ENCODE measurements at places on chromosomes 16 and 17.

GRCh38 chr17:214881-215331, 33.5 kb upstream of the DOC2B start:
- DNase-seq: no peak

- DNase-seq: no peak
These were observed 174.7 kb downstream of the KATNIP start for GRCh38 chr16:27724482-27725235.

DNA sequence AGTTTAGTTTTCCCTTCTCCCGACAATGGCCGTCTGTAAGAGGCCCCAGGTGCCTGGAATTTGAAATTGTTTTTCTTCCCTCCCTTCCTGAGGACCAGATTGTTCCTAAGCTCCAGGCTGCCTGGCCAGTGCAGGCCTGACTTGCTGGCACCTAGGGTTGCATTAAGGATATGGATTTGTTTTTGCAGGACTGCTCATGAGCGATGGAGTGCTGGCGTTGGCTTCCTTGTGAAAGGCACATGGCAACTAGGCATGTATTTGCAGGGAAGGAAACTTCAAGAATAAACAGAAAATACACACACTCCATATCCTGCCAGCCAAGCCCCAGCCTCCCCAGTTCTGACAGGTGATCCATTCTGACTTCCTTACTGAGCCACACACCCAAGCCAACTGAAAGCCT, 25.5 kb upstream of the SOX9 start:
- no peak for DNase-seq

DNA sequence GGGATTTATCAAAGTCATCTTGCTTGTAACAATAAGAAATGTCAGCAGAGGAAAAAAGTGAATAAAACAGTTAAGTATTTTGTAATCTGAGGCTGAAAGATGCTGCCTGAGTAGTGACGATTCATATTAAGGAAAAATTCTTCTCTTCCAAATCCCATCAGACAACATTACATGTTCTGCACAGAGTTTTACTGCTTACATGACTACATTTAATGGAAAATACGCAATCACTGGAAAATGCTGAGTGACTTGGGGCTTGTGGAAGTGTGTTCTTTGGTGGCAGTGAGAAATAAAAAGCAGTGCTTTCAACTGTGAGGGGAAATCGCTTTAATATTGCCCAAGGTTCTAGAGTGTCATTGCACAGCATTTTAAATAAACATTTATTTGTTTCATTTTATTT, 1025.2 kb upstream of the GOT2 start:
- DNase-seq: no peak

- no peak for DNase-seq
These were observed 40.7 kb downstream of the CUEDC1 start for GRCh38 chr17:57914273-57915142.

DNA sequence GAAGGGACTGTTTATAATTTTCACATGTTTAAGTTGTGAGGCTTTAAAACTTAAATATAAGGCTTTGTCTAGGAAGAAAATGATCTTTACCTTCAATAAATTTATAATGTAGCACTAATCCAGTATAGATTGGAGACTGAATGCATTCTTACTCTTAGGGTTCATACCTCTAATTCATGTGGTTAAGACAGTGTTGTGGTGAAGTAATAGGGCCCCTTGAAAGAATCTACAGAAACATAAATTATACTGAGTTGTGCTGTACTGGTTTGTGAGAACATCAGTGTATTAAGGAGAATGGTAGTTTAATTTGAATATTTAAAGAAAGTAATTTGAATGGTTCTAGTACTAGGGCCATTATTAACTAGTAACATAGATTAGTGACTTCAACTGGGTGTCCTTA, 13.7 kb downstream of the HAPSTR1 start:
- no peak for DNase-seq

GRCh38 chr16:78583441-78583840, 484.0 kb downstream of the WWOX start:
- DNase-seq: no peak

DNA sequence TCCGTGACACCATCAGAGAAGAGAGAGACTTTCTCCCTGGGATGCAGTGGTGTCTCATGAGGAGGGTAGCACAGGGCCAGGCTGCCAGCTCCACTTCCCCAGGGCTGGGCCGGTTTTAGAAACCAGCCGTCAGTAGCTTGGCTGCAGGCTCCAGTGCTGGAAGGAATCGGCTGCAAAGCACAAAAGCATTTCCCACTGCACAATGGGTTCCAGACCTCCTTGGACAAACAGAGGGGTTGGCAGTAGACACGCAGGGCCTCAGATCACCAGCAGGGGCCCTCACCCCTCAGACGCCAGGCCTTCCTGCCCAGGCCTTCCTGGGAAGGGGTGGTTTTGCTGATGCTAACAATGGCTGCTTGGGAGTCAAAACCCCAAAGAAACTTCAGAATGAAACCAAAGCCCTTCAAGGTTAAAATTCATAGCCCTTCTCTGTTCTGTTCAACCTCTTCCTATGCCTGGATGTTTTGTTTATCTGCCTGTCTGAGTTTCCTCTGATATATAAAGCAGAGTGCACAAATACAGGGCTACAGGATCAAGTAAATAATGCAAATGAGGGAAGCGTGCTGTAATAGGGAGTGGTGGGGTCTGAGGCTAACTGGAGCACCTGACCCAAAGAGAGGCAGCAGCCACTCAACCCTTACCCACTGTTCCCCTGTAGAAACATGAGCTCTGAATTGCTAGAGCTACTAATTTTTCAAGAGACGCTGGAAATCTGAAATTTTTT, 26.2 kb downstream of the TEKT5 start:
- DNase-seq: peak; percentile 50

- no peak for DNase-seq
These were observed 129.9 kb downstream of the PITPNC1 start for GRCh38 chr17:67506966-67507365.

GRCh38 chr17:79305376-79305767, 230.7 kb downstream of the ENGASE start:
- DNase-seq: no peak

- no peak for DNase-seq
These were observed 49.8 kb upstream of the KLHDC4 start for GRCh38 chr16:87815567-87815966.

DNA sequence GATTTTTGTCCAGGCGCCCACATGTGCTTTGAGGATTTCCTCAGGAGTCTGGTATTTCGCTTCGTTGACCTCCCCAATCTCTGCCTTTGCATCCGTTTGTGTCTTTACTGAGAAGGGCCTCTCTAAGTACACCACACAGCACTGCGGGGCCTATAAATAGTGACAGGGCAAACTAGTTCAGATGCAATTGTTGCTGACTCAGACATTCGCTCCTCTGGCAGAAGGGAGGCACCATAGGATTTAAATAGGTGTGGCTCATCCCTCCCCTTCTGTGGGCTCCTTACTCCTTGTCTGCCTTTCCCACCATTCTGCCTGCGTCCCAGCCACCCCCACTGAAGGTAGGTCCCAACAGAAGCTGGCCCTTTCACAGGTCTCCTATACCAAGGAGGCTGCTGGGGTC, 192.3 kb downstream of the SHISA9 start:
- DNase-seq: no peak

DNA sequence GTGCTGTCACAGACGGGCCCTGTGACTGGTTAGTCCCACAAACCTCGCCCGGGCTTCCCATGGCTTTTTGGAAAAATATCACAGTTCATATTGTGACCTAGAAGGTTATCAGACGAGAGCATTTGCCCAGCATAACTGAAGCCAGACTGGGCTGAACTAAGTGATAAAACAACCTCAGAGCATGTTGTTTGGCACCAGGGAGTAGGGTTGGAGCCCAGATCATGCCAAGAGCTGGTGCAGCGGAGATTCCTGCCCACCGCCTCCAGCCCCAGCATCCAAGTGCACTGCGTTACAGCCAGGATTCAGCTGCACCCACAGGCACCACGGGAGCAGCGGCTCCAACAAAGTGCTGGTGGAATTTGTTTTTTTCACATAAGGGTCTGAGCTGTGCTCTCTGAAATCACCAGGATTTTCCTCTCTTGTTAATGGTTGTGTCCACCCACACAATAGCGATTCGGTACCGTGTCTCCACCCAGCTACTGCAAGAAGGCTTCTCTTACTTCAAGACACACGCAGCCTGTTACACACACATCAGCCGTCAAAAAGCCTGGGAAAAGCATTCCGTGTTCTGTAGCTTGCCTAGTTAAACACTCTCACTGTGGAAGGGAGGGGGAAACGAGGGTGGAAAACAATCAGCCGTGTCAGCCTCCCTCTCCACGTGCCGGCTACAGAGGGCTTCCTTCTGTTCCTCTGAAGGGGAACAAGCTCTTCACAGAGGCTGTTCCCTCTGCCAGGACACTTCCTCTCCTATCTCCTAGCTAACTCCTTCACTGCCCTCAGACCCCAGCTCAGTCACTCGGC, 273.8 kb downstream of the C16orf95 start:
- no peak for DNase-seq

- DNase-seq: no peak
These were observed 9.1 kb downstream of the TP53I13 start for GRCh38 chr17:29577385-29578211.

Data from HEK293T (cell line).